ENCODE measurements at places on chromosomes 3 and 15. TPM values are rescaled to one million over a fixed set of nuclear protein-coding genes. Genes with fewer than 3 reads are reported as not detected.

Gene GHRL
- total RNA-seq = 0.09 TPM

Gene ZNF717
- total RNA-seq = 5.0 TPM

Gene ACKR2
- not detected for total RNA-seq

Gene NBEAL2
- 32.5 TPM for total RNA-seq

Gene PPIP5K1
- 18.4 TPM for total RNA-seq

Gene ST3GAL6
- total RNA-seq = 23.6 TPM

Gene KBTBD13
- total RNA-seq = not detected

Measured in endothelial cell of coronary artery (primary cell).